Hepatocyte (in vitro differentiated cells): ENCODE measurements at places on chromosomes 4 and X.
A peak's percentile ranks its signal among the peaks of the same experiment; 100 is the strongest.

DNA sequence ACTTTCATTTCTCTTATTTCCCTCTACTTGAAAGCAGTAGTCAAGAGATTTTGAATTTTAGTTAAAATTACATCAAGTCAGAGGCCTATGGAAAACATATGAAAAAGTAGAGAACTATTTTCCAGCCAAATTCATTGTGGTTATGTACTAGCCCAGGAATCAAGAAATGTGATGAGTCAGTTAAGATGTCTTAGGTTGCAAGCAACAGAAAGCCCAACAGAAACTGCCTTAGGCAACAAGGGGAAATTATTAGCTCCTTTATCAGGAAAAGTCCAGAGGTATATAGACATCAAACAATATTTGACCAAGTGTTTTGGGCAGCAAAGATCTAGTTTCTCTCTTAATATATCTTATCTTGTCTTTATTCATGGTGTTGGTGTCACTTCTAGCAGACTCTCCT lies 37.8 kb upstream of the FRMD7 start:
- DNase-seq = no peak

GRCh38 chrX:22922961-22923360 lies 76.8 kb upstream of the DDX53 start:
- no peak for DNase-seq

GRCh38 chr4:48223633-48224295 lies 45.9 kb downstream of the TEC start:
- no peak for DNase-seq

DNA sequence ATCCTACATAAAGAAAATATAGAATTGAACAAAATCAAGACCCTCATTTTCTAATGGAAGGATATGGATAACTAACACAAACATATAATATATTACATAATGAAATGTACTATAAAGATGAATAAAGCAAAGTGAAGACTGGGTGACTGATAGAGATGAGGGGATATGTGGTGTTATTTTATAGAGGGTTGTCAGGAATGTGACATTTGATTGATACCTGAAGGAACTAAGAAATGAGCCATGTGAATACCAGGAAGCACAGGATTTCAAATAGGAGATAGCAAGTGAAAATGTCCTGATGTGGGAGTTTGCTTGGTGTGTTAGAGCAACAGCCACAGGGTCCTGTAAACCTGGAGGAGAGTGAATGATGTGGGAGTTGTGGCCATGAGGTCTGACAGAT lies 40.1 kb upstream of the GNPDA2 start:
- no peak for DNase-seq

GRCh38 chr4:75511841-75512240 lies 2.4 kb downstream of the RCHY1 start:
- DNase-seq = no peak

DNA sequence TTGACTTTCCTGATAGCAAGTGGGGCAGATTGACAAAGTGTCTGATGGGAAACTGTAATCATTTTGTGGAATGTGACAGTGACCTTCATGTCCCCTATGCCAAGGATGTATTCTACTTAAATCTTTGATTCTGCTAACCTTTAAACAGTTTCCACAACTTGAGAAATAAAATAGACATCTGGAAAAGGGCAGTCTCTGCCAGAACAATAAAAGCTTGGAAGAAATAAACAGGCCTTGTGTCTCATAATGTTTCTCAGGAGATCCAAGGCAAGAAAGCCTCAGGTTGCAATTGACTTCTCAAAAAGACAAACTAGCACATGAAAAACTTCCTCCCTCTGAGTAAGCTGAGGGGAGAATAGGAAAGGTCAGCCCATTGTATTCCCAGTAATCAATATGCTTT lies 174.9 kb downstream of the FSTL5 start:
- no peak for DNase-seq

GRCh38 chr4:76074468-76074867 lies at the start of gene ART3:
Gene ART3, plus strand, starts transcription at chr4:76074709. Its CDS starts 1,181 bp downstream, at chr4:76075890.
- no peak for DNase-seq

- peak; percentile 46 for DNase-seq
Measured at GRCh38 chrX:70525733-70526132, 81.1 kb downstream of the DLG3 start.

- DNase-seq = no peak
Measured at GRCh38 chrX:41750716-41751115, 26.7 kb downstream of the GPR82 start.

DNA sequence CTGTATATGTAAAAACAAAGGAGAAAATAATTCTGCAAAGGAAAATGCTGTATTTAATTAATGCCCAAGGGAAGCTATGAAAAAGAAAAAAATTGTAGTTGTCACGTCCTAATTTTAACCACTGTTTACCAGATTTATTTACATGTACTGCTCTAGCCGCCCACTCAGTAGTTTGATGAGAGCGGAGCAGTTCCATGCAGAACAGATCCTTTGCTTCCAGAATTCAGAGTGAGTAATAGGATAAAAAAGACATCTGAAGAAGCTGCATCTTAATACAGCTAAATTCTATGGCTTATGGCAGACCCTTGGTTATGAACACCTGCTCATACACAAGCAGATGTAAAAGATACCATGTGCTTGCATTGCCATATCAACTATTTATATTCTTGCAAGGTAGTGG lies 287.0 kb downstream of the GASK1B start:
- DNase-seq = no peak

DNA sequence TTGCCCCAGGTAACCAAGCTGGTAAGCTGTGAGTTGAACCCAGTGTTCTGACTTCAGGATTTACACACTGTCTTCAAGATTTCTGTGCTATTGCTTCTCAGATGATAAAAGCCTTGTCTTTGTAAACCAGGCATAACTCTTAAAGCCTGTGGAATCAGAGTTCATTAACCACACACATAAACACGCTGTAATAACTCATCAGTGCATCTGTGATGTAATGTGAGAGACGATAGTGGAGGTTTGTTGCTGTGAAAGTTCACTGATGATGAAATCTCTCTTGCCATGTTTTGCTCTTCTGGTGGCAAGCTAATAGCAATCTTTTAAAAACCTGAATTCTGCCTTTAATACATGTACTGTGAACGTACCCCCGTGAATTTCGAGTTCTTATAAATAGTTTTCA lies 41.5 kb downstream of the CLCN4 start:
- no peak for DNase-seq

DNA sequence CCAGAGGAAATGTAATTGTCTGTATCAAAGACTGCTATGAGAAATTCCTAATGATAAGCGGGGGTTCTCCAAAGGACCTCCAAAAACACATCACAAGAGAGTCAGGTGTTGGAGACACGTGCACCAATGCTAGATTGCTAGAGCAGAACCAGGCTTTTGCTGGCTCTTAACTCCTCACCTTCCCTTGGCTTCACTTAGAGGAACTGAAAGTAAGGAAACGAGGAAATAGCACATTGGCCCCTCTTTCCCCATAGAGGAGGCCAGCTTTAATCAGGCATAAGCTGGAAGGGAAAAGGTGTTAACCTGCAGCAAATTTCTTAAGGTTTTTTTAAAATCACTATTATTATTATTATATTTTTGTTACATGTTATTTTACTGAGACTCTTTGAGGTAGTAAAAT lies 13.6 kb downstream of the OTC start:
- no peak for DNase-seq

GRCh38 chrX:43809463-43809862 lies 72.8 kb downstream of the MAOB start:
- DNase-seq = no peak

DNA sequence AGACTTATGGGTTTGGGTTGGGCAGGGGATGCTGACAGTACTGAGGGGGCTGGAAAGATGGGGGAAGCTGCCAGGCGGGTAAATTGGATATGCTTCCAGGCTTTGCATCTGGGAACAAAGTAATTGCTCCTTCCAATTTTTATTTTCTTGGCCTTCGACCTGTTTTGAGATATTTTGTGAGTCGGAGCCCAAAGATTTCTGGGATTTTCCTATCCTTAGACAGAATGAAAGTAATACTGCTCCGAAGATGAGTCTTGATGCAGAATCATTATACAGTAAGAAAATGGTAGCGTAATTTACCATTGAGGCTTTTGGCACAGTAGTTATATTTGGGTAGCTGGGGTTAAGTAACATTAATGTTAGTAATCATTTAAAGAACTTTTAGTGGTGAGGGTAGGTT lies 1.4 kb downstream of the SMARCA5 start:
- no peak for DNase-seq

DNA sequence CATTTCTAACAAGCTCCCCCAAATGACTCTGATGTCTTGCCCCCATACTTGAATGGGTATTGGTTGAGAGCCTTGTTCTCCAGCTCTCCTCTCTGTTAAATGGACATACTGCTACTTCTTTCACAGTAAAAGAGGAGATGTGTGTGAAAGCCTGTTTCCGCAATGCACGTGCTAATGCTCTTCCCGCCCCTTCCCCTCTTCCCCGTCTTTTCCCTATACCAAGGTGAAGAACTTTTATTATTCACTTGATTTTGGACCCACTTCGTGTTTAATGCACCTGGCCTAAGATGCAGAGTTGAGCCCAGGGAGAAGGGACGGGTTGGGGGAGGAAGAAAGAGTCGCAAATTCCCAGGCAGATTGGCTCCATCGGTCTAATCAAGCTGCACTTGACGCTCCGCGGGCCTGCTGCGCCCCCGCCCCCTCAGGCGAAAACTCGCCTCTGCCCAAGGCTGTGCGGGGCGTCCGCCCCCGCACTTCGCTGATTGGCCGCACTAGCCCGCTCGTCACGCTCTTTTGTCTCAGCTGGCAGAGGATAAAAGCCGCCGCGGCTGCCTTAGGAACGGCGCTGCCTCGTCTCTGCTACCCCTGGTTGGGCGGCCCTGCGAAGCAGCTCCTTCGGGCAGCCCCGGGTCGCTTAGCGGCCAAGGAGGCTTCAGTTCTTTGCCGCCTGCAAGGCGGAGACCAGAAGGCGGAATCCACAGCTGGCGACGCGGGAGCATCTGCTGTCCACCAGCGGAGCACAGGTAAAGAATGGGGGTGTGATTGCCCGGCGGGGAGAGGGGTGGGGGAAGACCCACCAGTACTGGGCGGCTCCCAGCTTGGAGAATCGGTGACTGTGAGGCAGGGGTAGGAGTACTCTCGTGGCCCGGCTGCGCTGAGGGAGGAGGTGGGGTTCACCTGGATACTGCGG lies at the start of gene ZCCHC12:
Gene ZCCHC12 (plus strand): TSS at position 562 of the 910 bp plus-strand sequence. CDS start 1,421 bp downstream, outside the sequence.
- peak; percentile 65 for DNase-seq

DNA sequence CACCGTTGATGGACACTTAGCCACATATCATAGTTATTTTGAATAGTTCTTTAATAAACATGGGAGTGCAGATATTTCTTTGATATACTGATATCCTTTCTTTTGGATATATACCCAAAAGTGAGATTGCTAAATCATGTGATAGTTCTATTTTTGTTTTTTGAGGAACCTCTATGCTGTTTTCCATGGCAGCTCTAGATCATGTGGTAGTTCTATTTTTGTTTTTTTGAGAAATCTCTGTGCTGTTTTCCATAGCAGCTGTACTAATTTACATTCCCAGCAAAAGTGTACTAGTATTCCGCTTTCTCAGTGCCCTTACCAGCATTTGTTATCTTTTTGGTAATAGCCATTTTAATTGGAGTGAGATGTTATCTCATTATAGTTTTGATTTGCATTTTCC lies 3.6 kb downstream of the SH3BGRL start:
- no peak for DNase-seq

- DNase-seq = peak; percentile 66
Measured at GRCh38 chr4:146029939-146030710, 91.5 kb upstream of the ZNF827 start.
